ENCODE measurements at places on chromosomes 1 and 21.
A peak's percentile ranks its signal among the peaks of the same experiment; 100 is the strongest.

GRCh38 chr1:222792744-222793143, 22.1 kb upstream of the DISP1 start:
- DNase-seq, result no peak

GRCh38 chr1:245873068-245873467, 634.0 kb downstream of the SMYD3 start:
- no peak for DNase-seq

DNA sequence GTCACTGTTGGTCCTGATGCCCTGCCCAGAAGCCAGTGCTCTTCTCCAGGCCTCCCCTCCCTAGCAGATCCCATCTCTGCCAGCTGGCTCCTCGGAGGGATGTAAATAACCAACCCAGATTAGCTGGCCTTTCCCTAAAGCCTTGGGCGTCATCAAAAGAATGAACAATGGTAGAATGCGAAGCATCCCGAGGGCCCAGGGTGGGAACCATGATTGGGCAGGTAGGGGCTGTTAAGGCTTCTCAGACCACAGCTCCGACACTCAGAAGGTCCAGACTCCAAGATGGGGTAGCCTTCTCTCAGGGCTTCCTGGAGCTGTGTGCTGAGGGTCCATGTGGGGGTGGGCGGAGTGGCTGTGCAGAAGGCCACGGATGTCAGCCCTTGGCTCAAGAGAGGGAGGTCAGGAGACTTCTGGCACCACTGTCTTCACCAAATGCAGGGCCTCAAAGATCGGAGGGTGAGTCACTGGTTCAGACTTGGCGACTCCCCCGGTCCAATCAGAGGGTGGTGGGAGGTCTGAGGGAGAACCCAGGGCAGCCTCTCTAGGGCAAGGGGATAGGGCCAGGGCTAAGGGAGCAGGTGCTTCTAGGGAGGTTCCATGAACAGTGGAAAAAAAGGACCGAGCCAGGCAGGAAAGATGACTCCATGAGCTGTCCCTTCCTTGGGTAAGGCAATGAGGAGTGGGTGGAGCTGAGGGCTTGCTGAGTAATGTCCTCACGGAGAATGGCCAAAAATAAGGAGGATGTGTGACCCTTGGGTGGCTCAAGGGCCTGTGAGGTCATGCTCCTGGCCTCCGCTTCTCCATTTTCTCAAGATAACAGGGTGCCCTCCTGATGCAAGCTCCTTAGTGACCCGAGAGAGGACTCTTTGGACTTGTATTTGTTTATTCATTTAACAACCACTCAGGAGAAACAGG, 58.4 kb upstream of the EPS8L3 start:
- DNase-seq, result no peak

DNA sequence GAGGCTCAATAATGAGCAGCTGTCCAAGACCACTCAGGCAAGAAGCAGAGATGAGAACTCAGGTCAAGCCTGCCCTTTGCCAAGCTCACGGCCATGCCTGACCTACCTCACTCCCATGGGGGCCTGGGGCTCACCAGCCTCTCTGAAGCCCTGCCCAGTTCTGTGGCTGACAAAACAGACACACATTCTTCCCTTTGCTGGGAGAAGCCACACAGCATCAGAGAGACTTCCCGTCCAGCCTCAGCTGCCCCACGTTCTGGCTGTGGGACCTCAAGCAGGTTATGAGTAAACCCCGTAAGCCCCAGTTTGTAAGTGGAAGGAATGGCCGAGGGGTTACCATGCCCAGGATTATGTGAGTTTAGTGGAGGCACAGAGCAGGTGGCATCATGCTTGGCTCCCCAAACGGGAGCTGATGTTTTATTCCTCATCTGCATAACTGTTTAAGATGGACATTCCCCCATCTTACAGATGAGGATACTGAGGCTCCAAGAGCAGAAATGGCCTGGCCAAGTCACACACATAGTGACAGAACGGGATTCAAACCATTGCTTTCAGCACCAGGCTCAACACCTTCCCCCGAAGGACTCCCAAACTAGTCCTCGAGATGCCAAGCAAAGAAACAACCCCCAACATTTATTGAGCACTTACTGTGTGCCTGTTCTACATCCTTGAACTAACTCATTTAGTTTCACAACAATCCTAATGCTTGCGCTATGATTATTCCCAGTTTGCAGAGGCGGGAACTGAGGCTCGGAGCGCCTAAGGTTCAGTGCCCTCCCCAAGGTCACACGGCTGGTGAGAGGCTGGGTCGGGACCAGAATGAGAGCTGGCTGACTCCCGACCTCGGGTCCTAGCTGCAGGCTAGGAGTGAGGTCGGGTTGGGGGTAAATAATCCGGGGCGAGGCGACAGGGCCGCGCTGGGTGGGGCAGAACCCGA, 49.1 kb upstream of the LAPTM5 start:
- no peak for DNase-seq

DNA sequence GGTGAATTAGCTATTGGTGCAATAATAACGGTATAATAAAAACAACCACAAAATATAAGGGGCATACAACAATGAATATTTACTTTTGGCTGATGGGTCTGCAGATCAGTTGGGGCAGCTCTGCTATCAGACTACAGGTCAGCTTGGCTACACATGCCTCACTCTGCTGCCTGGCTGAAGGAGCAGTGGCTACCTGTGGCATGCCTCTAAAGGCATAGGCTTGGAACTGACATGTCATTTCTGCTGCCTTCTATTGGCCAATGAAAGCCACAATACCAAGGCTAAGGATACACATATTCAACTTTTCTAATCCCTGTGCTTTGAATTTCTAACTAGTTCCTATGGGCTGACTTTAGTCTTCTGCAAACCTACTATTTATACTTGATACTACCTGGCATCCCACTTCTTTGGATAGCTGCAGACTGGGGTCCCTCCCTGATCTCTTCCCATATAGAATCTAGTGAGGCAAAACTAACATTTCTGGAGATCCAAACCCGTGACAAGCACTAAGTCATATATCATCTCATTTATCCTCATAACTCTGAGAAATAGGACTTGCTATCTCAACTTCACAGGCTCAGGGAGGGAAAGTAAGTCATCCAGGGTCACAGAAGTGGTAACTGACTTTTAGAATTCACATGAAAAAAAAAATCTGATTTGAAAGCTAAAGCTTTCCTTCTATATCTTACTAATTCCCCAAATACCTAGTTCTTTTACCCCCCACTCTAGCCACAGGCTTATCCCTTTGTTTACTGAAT, 19.2 kb upstream of the SYDE2 start:
- no peak for DNase-seq

- no peak for DNase-seq
These were observed 78.7 kb downstream of the PIK3R3 start for GRCh38 chr1:46053734-46054133.

GRCh38 chr1:167418391-167418790, 99.9 kb downstream of the CD247 start:
- no peak for DNase-seq

DNA sequence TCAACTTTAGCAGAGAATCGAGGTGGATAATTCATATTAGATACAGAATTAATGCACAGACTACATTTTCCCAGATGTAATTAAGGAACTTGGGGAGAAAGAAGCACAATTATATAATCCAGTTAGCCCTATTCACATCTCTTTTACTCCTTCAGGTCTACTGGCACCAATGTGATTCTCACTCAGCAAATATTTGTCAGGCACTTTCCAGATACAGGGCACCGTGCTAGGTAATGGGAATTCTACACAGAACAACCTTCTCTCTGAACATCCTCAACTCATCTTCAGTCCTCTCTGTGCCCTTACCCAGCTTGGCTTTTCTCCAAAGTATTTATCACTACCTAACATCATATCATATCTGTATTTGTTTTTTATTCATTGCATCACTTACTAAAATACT, 15.6 kb upstream of the PROX1 start:
- DNase-seq, result no peak

GRCh38 chr1:168634951-168635532, 58.6 kb downstream of the XCL1 start:
- no peak for DNase-seq

DNA sequence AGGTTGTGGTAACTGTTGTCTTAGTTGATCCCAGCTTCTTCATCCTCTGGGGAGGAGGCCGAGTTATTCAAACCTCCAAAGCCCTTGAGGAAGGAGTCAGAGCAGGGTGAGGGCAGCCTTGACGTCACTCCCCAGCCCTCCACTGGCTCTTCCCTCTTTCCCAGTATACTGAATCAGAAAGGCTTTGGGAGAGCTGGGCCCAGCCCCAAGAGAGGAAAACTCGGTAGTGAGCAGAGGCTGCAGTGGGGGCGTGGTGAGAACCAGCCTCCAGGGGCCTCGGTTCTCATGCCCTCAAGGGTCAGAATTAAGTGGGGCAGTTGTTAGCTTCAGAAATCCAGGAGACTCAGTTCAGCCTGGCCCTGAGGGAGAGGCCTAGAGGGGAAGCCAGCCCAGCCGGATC, 1.8 kb upstream of the GJA4 start:
- DNase-seq, result no peak

DNA sequence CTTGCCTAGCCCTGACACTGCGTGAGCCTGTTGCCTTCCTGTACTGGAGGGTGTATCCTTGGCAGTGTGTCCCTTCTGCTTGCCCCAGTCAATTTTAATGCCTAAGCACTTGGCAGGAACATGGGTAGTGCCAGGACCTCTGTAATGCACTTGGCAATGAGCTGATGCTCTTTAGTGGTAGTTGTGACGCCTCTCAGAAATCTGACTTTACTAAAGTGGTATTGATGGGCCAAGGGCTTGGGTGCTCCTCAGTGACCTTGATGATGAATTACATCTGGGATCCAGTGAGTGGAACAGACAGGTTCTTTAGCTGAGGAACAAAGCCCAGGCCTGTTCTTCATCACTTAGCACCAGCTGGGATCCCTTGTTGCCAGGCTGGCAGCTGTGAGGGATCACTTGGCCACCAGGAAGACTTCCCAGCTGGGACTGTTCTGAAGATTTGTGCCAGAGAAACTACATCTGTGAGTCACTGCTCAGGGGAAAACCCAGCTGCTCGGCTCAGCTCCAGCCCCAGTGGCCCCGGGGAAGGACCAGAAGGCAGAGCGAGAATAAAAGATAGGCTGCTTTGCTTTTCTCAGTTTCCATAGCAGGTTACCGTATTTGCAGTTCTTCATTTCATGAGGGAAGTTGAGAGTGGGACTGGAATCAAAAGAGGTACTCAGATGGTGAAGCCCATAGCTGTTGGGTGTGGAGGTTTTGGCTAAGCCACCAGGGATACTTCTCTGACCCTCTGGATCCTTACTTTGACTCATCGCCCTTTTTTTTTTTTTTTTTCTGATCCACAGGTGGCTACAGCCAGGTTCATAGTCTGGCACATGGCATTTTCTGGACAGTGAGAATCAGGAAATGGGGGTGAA, 28.5 kb upstream of the KCNA2 start:
- DNase-seq, result peak; percentile 56

GRCh38 chr1:91791103-91791502, 94.8 kb downstream of the TGFBR3 start:
- peak; percentile 25 for DNase-seq

- DNase-seq, result peak; percentile 51
These were observed 11.3 kb downstream of the SLC30A2 start for GRCh38 chr1:26034504-26035202.

DNA sequence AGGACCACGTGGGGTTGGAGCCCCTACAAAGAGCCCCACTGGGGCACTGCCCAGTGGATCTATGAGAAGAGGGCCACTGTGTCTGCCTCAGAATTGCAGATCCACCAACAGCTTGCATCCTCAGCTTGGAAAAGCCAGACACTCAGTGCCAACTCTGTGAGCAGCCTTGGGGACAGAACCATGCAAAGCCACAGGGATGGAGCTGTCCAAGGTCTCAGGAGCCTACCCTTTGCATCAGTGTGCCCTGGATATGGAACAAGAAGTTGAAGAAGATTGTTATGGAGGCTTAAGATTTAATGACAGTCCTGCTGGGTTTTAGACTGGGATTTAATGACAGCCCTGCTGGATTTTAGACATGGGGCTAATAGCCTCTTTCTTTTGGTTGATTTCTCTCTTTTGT, 1670.9 kb downstream of the PLA2G4A start:
- DNase-seq, result no peak

DNA sequence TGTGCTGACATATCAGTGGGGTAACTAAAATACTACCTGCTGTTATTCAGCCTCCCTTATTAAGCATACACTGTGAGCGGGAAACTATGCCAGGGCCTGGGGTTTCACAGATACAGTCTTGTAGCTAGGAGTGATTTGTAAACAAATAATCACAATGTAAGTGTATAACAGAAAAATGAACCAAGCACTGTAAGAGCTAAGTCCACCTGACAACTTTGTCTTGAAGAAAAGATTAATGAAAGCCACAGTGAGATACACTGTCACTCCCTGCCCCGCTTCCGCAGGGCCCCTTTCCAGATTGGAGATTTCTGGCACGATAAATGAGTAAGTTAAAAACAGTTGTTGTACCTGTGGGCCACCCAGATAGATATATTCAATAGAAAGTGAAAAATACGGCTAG, 4.8 kb downstream of the RCAN3 start:
- DNase-seq, result peak; percentile 62

DNA sequence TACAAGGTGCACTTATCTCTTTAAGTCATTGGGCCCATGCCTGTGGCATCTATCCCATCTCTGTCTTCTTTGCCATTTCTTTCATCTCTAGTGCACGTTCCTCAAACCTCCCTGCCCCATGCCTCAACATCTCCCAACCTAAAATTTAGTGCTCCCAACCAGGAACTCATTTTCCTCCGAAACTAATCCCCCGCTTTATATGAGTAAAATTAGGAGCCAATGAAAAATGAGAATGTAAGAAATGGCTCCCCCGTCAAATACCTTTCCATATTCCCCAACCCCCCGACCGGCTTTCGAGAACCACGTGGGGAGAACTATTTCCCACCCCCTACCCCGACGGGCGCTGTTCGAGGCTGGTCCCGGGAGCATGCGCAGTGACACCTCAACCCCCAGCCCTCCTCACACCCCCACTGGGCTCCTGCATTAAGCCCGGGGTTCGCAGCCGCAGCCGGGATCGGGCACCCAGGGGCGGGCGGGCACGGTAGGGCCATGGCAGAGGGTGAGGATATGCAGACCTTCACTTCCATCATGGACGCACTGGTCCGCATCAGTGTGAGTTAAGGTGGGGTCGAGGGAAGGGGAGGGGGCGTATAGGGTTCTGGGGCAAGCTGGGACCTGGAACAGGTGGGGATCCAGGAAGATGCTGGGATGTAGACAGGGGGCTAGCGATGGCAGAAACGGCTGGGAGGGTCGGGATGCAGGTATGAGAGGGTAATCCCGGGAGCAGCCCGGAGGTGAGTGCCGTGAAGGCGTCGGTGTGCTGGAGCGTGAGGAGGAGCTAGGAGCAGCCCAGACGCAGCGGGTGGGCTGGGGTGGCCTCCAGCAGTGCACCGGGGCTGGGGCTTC, at the start of gene TRIM46:
Gene TRIM46, plus strand, starts transcription at position 372 of the 846 bp plus-strand sequence. Its CDS starts 118 bp downstream, at position 490.
- DNase-seq, result peak; percentile 75

All from CD8-positive, alpha-beta T cell (primary cell).